Astrocyte (in vitro differentiated cells and primary cell): ENCODE measurements at places on chromosomes 1 and 21.

- no peak for DNase-seq
Measured at GRCh38 chr1:156114919-156115513, 505 bp downstream of the LMNA start.

- no peak for DNase-seq
Measured at GRCh38 chr1:184752656-184753055, 2.0 kb downstream of the EDEM3 start.

- no peak for DNase-seq
Measured at GRCh38 chr1:221992427-221992826, 250.5 kb upstream of the DUSP10 start.

GRCh38 chr1:241787691-241788090 is 60.3 kb upstream of the EXO1 start:
- no peak for DNase-seq

- no peak for DNase-seq
Measured at GRCh38 chr1:174134003-174134659, 25.2 kb upstream of the RABGAP1L start.

- DNase-seq: no peak
Measured at GRCh38 chr1:218917656-218918055, 256.0 kb upstream of the LYPLAL1 start.

GRCh38 chr1:3603156-3603555 is 8.2 kb downstream of the MEGF6 start:
- no peak for DNase-seq

- peak; percentile 57 for DNase-seq
Measured at GRCh38 chr21:45768011-45768739, 124.7 kb downstream of the PCBP3 start.

DNA sequence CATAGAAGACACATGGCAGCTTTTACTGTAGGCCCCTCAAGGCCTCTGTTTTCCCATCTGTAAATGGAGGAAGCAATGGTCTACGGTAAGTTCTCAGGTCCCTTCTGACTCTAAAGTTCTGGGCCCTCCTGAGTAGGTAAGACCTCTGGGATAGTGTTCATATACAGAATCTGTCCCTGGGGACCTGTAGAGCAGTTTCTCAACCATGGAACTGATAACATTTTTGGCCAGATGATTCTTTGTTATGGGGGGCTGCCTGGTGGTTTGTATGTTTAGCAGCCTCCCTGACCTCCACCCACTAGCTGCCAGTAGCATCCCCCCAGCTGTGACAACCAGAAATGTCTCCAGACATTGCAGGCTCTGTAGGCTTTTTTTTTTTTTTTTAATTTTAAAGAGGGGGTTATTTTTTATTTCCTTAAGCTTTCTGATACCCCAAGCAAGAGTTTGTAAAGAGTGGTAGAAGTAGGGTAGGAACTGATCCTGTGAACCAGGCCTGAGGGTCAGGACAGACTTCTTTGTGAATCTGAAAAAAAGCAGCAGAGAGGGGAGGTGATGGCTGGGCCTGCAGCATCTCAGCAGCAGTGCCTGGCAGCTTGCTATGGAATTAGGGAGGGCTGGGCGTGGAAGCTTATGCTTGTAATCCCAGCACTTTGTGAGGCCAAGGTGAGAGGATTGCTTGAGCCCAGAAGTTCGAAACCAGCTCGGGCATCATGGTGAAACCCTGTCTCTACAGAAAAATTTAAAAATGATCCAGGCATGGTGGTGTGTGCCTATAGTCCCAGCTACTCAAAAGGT is 20.2 kb upstream of the TCEA3 start:
- DNase-seq: no peak

DNA sequence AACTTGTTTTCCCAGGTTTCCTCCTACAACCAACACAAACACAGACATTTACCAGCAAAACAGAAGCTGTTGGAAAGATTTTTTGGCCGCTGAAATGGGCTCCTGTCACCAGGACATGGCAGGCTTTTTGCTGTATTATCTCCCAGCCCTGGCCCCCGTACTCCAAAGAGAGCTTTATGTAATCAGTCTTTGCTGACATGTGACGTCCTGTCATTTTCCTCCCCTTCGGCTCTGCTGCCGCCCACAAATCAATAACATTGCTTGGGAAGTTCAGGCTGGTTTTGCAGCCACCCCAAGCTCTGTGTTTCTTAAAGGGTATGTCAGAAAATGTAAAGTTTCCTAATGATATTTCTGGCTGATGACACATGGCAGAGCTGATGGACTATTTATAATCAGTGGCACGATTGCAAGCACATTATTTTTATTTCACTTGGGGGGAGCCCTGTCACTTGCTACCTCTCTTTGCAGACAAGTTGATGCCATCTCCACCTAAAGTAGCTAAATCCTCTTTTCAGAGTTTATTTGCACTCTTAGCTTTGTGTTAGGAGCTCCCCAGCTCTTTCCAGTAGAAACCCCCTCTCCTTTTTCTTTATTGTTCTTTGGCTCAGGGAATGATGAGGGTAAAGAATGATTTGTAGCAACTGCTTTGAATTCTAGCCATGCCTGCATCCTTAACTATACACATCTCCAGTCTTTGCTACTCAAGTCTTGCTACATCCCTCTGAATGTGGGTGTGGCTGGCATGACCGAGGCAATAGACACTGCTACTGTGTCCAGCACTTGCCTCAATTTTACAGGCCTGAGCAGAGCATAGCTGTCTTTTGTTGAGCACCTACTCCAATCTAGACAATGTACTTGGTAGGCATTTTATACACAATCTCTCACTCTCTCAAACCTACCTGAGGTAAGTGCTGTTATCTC is 67.3 kb downstream of the ELAVL4 start:
- no peak for DNase-seq

DNA sequence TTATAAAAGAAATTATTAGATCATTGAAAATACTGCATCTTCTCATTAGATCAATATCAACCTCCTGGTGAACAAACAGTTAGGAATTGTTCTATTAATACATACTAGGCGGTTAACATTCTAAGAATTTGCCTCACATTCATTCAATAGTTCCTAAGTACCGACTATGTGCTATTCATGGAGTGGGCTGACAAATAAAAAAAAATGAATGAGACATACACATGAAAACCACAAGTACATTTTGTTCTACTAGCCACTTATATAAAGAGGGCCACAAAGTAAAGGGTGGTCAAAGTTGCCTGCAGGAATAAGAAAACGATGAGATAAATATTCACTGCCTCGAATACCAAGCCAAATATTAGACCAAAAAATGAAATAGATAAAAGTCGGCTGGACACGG is 294.4 kb downstream of the SDCCAG8 start:
- peak; percentile 83 for DNase-seq

GRCh38 chr21:43193088-43193650 is 24.4 kb downstream of the CRYAA start:
- no peak for DNase-seq

GRCh38 chr1:71610476-71610875 is 529.6 kb upstream of the ZRANB2 start:
- DNase-seq: no peak

DNA sequence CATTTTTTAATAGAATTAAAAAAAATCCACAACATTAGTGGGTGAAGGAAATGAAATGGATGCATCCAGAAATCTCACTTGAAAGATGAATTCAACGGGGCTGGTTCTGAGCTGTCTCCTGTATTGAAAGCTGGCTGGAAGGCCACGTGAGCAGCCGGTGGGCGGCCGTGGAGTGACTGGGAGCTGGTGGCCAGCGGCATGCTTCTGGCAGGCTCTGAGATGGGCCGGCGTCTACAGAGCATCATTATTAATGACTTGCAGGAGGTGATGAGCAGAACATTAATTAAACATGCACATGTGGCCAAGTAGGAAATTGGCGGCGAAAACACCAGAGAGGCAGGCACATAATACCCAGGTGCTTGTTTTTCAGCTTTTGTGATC is 115.6 kb upstream of the LMO4 start:
- no peak for DNase-seq

GRCh38 chr1:208177656-208178055 is 66.5 kb downstream of the PLXNA2 start:
- peak; percentile 16 for DNase-seq

DNA sequence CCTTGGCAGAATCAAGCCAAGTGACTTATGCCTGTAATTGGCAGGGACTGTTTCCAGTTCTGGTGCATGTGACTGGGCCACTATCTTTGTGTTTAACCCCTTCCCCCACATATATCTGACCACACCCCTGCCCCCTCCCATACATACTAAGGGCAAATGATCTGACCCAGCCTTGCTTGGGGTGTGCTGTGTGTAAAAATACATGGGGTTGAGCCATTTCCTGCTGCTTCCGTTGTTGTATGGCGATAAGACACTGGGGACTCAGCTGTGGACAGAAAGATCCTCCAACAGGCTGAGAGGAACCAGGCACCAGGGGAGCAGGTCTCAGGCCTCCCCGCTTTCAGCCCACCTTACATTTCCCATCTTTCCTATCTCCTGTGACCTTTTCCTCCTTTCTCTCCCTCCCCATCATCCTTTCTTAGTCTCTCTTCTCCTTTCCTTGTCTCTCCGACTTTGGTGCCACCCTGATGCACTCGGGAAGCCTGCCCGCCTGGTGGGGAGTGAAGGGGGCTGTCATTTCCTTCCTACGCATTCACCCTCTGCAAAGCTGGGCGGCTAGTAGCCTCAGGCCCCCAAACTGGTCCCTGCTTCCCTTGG is 39.7 kb downstream of the TMCC2 start:
- DNase-seq: no peak
